Activated CD4-positive, alpha-beta memory T cell treated with anti-CD3 and anti-CD28 coated beads for 36 hours (primary cell): ENCODE measurements at places on chromosomes 1 and 21. TPM values are rescaled to one million over a fixed set of nuclear protein-coding genes. Genes with fewer than 3 reads are reported as not detected.

GRCh38 chr1:180623579-180624347 is 8.1 kb upstream of the XPR1 start:
- H3K4me1 ChIP-seq = no peaks in the 10 kb centered on the region
- H3K4me3 ChIP-seq = no peak overlapping the region
- DNase-seq = no peak

- no peaks in the 10 kb centered on the region for H3K36me3 ChIP-seq
- no peak overlapping the region for H3K4me3 ChIP-seq
- H3K4me1 ChIP-seq = peaks cover 2% of the 10 kb centered on the region
- H3K27ac ChIP-seq = no peak overlapping the region
- no peak for DNase-seq
Measured at GRCh38 chr1:201916649-201917249, 28.1 kb downstream of the SHISA4 start.

- no peaks in the 10 kb centered on the region for H3K4me1 ChIP-seq
- H3K27ac ChIP-seq = no peak overlapping the region
- H3K4me3 ChIP-seq = no peak overlapping the region
- DNase-seq = no peak
- H3K27me3 ChIP-seq = no peaks in the 10 kb centered on the region
Measured at GRCh38 chr1:245016700-245017099, 138.1 kb upstream of the KIF26B start.

Gene FAM151A
- total RNA-seq = not detected

Gene TBX19
- 2.2 TPM for total RNA-seq
